Stimulated activated CD8-positive, alpha-beta memory T cell treated with anti-CD3 and anti-CD28 coated beads, Interleukin-4, amount 100 ng/mL, for 1 hour (primary cell): ENCODE measurements at places on chromosomes 6 and 20.

GRCh38 chr20:14877301-14878028, 540.1 kb upstream of the FLRT3 start:
- DNase-seq, result no peak

- DNase-seq, result no peak
Observed at GRCh38 chr20:57840066-57840465, 130.3 kb upstream of the PMEPA1 start.

DNA sequence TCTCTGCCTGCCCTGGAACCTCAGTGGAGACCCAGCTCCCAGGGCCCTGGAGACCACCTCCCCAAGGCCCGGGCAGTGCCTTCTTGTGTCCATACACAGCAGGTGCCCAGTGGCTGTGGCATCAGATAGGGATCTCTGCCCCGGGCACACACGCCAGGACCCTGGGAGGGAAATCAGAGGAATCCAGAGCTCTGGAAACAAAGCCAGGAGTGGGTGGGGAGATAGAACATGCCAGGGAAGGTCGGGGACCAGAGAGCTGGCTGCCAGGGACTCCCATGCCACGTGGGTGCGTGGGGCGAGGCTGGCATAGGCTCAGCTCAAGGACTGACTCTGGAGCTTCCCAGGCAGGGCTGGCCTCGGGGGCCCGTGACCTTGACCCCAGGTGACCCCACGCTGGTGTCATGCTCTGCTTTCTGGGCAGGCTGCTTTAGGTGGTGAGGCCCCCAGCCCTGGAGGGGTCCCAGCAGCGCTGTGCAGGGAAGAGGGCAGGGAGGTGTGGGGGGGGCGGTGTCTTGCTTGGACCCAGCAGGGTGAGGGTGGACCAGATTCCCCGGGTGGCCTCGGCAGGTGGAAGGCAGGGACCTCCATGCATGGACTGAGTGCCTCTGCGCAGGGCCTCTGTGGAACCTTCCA, 17.6 kb upstream of the GATA5 start:
- no peak for DNase-seq

- no peak for DNase-seq
Observed at GRCh38 chr20:13402171-13402760, 181.2 kb downstream of the ISM1 start.

DNA sequence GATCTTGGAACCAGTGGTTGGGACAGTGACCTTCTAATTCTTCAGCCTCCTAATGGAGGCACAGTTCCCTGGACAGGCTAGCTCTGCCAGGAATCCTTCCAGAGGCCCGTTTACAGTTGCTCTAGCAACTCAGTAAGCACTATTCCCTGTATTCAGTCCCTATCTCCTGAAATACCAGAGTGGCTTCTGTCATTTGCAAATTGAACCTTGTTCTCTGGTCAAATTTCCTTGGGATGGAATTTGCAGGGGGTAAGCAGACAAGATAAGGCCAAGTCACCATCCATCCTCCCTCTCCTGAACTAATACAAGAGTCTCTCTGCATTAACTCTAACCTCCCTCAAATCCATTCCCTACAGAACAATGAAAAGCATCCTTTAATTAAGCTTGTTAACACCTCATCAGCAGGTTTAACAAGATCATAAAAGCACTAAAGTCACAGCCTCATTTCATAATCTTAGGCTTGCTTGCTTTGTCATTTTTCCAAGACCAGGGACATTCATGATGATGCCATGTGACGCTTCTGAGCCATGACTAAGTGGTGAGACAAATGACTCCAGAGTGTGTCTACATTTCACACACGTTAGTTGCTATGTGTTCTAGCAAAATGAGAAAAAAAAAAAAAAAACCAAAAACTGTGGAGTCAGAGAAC, 37.1 kb downstream of the SLC22A23 start:
- DNase-seq, result no peak

GRCh38 chr6:120935908-120936307, 398.4 kb downstream of the TBC1D32 start:
- no peak for DNase-seq

- DNase-seq, result no peak
Observed at GRCh38 chr20:14696478-14696877, 359.1 kb upstream of the FLRT3 start.

GRCh38 chr6:74568861-74569260, 637.0 kb downstream of the COL12A1 start:
- no peak for DNase-seq

DNA sequence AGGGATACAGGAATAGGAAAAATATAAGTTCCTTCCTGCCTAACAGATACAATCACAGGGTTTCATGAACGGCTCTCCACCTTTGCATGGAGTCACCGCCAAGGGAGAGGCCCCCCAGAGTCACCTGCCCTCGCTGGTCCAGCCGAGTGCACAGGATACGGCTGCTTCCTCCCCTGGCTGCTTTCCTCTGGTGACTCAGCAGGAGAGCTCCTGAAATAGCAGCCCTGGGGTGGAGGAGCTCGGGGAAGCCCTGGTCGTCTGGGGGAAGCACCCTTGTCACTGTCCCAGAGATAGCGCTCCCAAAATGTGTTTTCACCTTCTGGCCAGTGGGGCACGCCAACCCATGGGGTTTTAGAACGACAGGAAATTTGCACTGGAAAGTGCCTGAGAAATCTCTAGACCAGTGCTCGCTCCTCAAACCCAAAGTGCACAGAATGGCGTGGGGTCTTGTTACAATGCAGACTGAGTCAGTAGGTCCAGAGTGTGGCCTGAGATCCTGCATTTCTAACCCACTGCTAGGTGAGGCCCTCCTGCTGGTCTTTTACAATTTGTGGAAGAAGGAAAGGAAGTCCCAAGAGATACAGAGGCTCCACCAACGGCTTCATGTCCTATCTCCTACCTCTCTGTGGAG, 35.9 kb upstream of the FAM50B start:
- DNase-seq, result no peak

DNA sequence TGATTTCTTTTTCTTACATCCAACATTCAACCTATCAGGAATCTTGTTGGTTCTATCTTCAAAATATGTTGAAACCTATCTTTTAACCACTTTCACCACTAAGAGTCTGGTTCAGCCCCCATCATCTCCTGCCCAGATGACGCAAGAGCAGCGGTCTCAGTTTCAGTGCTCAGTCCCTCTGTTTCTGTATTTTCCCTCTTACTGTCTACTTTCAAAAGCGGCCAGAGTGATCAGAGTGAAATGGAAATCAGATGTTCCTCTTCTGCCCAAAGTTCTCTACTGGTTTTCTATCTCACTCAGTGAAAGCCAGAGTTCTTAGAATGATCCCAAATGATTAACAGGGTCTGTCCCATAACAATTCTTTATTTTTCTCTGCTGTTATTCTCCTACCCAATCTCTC, 147.9 kb upstream of the PDE7B start:
- DNase-seq, result no peak

DNA sequence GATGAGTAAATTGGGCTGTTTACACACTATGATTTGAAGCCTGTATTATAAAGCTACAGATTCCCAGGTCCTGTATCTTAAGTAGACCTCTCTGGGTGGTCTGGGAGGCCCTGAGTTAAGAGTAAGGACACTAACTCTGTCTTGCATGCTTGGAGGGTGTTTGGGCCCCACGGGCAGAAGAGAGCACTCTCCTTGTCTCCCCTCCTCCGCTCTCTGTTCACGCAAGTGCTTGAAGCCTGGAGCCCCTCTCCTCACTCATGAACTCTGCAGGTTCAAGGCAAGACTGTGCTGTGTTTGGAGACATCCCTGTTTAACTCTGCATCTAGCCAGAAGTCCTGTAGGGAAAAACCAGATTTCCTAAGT, 154.0 kb downstream of the ZDHHC14 start:
- DNase-seq, result no peak

GRCh38 chr6:161903584-161904212, 629.8 kb upstream of the AGPAT4 start:
- no peak for DNase-seq

- DNase-seq, result no peak
Observed at GRCh38 chr6:153099636-153100035, 31.4 kb downstream of the RGS17 start.

GRCh38 chr20:52895235-52895634, 76.9 kb upstream of the TSHZ2 start:
- no peak for DNase-seq

GRCh38 chr6:118509009-118509617, 39.0 kb upstream of the PLN start:
- DNase-seq, result no peak

GRCh38 chr6:119296036-119297035, 53.2 kb downstream of the MAN1A1 start:
- DNase-seq, result no peak

GRCh38 chr6:118881440-118882313, 12.3 kb upstream of the ASF1A start:
- DNase-seq, result no peak

DNA sequence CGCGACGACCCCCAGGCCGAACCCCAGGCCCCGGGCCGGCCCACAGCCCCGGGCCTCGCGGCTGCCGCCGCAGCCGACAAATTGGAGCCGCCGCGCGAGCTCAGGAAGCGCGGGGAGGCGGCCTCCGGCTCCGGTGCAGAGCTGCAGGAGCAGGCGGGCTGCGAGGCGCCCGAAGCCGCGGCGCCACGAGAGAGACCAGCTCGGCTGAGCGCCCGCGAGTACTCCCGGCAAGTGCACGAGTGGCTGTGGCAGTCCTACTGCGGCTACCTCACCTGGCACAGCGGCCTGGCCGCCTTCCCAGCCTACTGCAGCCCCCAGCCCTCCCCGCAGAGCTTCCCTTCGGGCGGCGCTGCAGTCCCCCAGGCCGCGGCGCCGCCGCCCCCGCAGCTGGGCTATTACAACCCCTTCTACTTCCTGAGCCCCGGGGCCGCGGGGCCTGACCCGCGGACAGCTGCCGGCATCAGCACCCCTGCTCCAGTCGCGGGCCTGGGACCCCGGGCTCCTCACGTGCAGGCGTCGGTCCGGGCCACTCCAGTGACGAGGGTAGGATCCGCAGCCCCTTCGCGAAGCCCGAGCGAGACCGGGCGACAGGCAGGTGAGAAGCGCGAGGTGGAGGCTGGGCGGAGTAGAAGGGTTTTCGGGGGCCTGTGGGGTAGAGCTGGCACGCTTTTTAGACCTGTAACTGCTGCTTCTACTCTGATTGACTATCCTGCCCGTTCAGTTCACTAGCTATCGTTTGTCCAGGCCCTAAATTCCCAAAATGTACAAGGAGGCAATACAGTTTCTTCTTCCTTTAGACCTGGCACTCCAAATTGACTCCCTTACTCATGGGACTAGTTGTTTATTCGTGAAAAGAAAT, 654 bp downstream of the FAM8A1 start:
- peak; percentile 18 for DNase-seq

- no peak for DNase-seq
Observed at GRCh38 chr6:106197441-106197840, 111.3 kb downstream of the PRDM1 start.

DNA sequence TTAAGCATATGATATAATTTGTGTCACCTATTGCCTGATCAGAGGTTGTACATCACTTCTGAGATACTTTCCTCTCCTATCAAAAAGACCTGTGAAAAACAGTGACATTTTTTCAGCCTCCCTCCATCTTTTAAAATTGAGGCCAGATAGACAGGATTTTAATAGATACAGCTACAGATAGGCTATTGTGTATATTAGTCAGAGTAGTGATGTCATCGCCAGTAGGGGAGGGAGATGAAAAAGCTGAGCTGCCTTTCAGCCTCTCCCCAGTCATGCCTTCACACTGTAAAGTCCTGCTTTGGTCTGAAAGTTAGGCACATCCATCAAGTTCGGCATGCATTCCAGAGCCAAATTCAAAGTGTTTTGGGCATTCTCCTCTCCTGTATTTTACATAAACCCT, 7.9 kb upstream of the PABPC1L start:
- DNase-seq, result no peak

- no peak for DNase-seq
Observed at GRCh38 chr6:159094444-159095252, 49.9 kb upstream of the TAGAP start.

DNA sequence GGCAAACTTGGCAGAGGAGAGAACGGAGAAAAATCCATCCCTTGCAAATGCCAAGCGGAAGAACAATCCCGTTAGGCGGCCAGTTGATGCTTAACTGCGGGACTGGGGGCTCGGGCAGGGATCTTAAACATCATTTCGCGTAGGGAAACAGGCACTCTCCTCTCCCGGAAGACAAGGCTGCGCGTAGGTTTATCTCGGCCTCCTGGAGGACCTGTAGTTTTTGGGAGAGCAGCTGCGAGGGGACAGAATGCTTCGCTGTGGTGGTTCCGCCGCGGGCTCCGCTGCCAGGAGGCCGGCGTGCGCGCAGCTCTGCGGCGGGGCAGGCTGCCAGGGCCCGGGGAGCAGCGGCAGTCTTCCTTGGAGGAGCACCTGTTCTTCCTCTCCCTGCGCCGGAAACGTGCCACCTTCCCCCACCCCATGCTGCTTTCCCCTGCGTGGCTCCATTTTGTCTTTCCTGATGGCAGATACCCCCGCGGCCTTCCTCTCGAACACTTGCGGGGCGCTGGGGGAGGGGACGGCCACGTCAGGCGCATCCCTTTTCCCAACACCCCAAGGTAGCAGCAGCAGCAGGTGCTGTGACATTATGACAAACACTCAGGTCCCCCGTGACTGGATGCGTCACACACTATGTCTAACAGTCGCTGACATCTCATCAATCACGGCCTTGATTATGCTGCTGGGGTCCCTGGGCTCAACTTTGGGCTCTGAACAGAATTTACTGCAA, 230.7 kb upstream of the BTBD3 start:
- DNase-seq, result no peak

- DNase-seq, result no peak
Observed at GRCh38 chr6:111122458-111123286, 35.4 kb downstream of the SLC16A10 start.
